ENCODE measurements at places on chromosomes 1 and 21. TPM values are rescaled to one million over a fixed set of nuclear protein-coding genes. Genes with fewer than 3 reads are reported as not detected.

The GJC2 gene
- 0.54 TPM for total RNA-seq

The RHBG gene
- total RNA-seq = not detected

The MAEL gene
- not detected for total RNA-seq

The OR6P1 gene
- total RNA-seq = not detected

The FAM229A gene
- total RNA-seq = 1.1 TPM

Measured in GM23248 (cell line).